ENCODE measurements at places on chromosomes 11 and 22.

- DNase-seq, result no peak
Observed at GRCh38 chr11:68362801-68363379, 50.5 kb downstream of the LRP5 start.

DNA sequence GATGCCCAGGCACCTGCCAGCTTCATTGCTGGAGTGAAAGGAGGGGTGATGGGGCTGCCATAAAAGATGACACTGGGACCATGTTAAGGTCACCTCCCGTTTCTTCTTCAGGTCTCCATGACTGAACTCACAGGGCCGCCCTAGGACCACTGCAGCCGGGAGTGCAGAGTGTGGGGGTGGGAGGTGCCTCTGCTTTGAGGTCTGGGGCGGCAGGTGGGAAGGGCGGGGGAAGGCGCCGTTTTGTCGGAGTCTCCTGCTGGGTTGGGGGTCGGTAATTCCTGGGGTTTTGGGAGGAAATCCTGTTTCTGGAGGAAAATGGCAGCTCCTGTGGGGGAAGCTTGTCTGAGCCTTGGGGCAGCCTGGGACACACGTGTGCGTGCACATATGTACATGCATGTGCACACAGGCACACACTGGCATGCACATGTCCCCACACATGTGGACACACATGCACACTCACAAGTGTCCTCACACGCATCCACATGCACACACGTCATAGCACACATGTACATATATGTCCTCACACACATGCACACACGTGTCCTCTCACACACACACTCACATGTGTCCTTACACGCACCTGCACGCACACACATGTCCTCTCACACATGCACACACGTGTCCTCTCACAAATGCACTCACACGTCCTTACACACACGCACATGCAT lies 990.9 kb downstream of the BRD1 start:
- DNase-seq, result no peak

DNA sequence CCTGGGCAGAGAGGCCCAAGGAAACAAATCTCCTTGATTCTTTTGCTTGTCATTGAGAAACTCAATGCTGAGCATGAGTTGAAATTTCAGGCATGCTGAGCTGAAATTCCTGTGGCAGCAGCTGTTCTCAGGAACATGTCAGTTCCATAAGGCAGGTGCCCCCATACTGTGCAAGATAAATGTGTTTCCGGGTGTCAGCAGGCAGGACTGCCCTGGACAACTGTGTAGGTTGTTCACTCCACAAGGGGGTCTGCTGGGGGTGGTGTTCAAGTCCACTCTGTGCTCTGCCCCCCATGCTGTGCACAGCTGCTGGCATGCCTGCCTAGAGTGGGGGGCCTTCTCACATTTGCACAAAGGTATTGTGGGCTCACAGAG lies 133.7 kb downstream of the CTTN start:
- DNase-seq, result no peak

DNA sequence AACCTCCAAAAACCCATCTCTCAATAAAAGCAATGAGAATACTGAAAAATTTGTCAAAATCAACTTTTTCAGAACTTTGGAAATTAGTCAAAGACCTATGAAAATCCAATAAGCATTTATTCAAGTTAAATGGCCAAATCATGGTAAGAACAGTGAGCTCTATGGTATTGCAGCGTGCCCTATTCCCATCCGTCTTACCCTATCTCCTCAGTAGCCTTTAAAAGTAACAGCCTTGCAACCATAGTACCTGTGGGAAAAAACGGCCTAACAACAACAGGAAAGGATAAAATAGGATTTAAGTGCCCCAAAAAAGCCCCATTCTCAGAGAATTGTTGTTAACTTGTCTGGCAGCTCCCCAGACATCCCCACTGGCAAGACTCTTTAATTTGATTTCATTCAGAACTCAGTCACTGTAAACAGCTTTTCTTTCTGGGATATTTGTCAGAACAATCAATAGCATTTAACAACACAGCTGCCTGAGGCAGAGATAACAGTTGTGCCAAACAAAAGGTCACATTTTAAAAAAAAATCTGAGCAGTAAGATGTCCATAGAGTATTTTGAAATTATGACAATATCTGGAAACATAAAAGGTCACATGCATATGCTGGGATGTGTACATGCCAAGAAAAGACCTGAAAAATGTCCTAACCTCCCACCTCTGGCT lies 18.8 kb upstream of the MS4A8 start:
- no peak for DNase-seq

GRCh38 chr11:73415854-73416615 lies 39.8 kb downstream of the RELT start:
- DNase-seq, result no peak

GRCh38 chr11:2549876-2550605 lies 105.2 kb downstream of the KCNQ1 start:
- DNase-seq, result no peak

DNA sequence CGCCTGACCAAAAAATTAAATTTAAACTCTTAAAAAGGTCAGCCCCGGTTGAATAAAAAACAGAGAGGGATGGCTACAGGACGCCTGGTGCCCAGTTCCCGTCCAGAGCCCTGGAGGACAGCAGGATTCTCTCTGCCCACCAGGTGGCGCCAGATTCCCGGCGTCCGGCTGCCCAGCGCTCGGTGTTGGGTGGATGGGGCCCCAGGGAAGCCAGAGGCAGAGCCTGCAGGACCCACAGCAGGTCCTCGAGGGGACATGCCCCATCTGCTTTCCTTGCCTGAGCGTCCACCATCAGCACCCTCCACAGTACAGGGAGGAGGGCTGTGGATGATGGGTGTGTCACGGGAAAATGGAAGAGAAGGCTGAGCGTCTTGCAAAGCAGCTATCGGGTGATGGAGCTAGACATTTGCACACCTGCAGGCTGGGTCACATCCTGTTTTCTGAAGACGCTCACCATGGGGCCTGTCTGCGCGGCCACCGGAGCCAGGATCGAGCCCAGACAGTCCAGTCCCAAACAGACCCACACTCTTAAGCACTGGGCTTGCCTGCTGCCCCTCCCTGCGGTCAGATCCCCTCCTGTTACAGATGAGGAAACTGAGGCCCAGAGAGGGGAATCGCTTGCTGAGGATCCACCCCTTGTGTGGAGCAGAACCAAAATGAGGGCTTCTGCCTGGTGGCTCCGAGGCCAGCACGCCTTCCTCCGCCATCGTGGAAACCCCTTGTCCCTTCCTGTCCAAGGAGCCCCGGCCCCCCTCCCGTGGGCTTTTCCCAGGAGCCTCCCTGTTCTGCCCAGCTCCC lies 18.5 kb upstream of the CBX7 start:
- DNase-seq, result peak; percentile 92

DNA sequence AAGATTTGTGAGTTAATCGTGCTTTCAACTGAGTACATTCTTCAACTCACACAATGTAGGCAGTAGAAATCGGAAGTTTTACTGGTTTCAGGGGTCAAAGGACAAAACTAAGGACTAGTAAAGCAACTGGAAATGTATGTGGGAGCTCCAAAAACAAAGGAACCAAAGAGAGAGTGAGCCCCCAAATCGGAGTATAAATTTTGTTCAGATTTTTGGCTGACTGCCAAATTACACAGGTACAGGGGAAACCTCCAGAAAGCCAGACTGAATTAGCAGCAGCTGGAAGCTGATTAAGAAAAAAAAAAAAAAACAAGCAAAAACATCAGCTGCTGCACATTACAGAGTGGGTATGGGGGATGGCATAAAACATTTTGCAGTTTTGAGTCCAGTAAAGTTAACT lies 75.2 kb upstream of the GNAZ start:
- DNase-seq, result no peak

- no peak for DNase-seq
Observed at GRCh38 chr11:105937331-105937730, 84.7 kb downstream of the MSANTD4 start.

DNA sequence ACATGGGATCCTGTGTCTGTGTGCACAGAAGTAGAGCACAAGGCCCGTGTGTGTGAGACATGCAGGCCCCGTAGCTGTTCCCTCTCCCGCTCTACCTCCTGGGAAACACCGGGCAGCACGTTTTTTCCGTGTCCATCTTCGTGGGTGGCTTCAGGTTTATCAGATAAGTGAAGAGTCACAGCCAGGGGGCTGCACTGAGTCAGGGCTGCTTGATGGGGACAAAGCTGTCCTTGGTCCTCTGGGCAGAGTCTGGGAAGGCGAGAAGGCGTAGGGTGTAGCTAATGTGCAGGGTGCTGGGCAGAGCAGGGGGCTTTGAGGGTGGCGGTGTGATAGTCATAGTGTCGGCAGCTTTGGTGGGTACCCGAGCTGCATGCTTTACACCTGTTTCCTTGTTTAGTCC lies 23.7 kb downstream of the INCENP start:
- DNase-seq, result no peak

DNA sequence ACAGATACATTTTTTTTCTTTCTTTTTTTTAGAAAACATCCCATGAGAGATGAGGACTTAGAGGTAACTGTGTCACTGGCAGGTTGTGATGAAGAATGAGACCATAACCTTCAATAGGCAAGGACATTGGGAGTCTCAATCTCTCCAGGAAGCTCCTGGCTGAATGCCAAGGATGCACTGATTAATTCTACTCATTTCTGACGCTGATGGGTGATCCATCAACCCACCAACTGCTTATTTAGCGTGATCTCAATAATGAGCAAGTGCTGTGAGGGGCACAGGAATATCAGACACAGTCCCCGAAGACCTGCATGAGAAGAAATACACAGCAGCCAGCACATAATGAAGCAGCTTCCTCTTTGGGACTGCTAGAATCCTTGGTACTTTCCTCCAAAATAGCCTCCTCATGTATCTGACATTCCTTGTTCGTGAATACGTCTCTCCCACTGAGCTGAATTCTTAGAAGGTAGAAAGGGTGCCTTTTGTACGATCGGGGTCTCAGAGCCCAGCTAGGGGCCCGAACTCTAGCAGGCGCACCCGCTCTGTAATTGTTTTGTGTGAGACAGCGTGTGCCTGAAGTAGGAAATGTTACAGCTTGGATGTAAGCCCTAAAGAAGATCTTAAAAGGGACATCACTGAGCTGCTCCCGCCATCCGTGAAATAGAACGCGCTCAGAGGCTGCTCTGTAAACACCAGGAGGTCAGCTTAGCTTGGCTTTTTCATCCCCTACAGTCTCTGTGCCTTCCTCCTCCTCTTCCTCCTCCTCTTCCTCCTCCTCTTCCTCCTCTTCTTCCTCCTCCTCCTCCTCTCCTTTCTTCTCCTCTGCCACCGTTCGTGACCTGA lies 7.2 kb downstream of the CLMP start:
- no peak for DNase-seq

DNA sequence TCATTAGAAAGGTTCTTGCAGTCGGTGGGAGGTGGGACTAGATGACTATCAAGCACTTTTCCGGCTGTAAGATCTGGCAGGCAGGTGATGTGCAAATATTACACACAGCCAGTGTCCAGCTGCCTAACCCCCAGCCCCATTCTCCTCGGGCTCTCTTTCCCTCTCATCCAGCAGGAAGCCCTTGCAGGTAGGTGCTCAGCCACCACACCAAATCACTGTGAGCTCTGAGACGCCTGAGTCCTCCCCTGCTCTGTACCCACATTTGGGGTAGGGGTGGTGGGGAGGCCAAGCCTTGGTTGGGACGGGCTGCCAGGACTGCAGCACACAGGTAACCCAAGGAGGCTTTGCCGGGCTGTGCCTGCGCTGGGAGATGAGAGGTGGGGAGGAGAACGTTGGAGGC lies 601 bp downstream of the ART5 start:
- DNase-seq, result no peak

DNA sequence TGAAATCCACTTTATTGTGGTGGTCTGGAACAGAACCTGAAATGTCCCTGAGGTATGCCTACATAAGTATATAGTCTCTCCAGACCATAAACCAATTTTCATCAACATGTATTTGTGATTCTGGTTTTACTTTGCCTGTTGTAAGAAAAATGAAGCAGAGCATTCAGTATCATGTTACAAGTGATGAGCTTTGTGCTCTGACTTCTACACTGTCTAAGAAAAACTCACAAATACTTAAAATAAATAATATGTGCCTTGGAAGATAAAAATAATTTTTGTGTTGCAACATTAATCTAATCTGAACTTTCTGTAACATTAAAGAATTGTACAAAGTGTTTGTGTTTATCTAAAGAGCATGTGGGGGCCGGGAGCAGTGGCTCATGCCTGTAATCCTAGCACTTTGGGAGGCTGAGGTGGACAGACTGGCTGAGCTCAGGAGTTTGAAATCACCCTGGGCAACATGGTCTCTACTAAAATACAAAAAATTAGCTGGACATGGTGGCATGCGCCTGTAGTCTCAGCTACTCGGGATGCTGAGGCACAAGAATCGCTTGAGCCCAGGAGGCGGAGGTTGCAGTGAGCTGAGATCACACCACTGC lies 219.5 kb downstream of the SOX6 start:
- no peak for DNase-seq

- no peak for DNase-seq
Observed at GRCh38 chr11:80553565-80553964, 1112.7 kb upstream of the TENM4 start.

- no peak for DNase-seq
Observed at GRCh38 chr11:1209371-1210057, 13.4 kb upstream of the MUC5B start.

DNA sequence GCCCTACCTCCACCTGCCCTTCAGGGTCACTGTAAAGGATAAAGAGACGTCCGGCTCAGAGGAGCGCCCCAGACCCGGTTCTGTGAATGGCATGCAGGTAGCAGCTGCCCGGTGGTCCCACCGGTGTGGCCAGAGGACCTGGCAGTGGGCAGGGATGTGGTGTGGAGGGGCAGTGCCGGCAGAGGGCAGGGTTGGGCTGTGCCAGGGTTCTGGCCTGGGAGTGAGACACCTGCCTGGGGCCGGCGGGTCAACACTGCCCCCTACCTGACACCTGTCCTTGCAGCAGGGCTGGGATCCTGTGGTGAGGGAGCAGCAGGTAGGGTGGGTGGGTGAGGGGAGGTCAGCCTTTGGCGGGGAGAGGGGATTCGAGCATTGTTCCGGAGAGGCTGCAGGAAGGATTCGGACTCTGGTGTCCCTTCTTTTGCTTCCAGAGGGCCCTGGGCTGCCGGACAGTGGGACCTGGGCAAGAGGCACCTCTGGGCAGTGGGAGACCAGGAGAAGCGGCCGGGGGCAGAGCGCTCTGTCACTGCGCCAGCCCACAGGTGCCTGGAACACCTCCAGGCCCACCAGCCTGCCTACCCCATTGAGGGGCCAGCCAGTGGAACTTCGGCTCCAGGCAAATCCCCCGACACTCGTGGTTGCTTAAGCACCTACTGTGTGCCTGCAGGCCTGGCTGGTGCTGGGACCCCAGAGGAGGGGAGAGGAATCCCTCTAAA lies 1.6 kb upstream of the PHLDA2 start:
- peak; percentile 66 for DNase-seq

DNA sequence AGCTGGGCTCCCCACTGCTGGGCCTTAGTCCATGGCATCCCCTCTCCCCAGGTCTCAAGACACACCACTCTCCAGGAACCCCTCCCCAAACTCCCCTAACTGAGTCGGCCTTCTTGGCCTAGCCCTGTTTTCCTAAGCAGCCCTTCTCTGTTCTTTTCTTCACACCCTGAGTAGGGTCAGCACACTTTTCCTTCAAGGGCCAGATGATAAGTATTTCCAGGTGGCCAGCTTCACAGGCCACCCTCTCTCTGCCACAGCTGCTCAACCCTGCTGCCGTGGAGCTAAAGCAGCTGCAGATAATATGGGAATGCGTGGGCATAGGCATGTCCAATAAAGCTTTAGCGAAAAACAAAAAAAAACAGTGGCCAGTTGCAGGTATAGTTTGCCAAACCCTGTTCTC lies 24.1 kb downstream of the DGCR2 start:
- no peak for DNase-seq

- no peak for DNase-seq
Observed at GRCh38 chr11:80084608-80085007, 643.8 kb upstream of the TENM4 start.

- no peak for DNase-seq
Observed at GRCh38 chr11:120569861-120570260, 58.3 kb downstream of the GRIK4 start.

Data from nephron progenitor cell (in vitro differentiated cells).